ENCODE measurements at places on chromosomes 13 and 19. TPM values are rescaled to one million over a fixed set of nuclear protein-coding genes. Genes with fewer than 3 reads are reported as not detected.

The EPSTI1 gene
- total RNA-seq = 5.0 TPM

The LILRA2 gene
- total RNA-seq = 1.4 TPM

GRCh38 chr13:51032831-51033230, 78.2 kb downstream of the C13orf42 start:
- no peak overlapping the region for H3K27ac ChIP-seq
- no peaks in the 10 kb centered on the region for H3K36me3 ChIP-seq
- no peaks in the 10 kb centered on the region for H3K27me3 ChIP-seq

- H3K27ac ChIP-seq = no peak overlapping the region
- no peak overlapping the region for H3K4me3 ChIP-seq
- no peaks in the 10 kb centered on the region for H3K36me3 ChIP-seq
- no peak for DNase-seq
Measured at GRCh38 chr13:50128428-50128931, 113.2 kb downstream of the KCNRG start.

GRCh38 chr13:43516401-43516833, 270.4 kb downstream of the ENOX1 start:
- H3K27me3 ChIP-seq = no peaks in the 10 kb centered on the region
- no peak overlapping the region for H3K4me3 ChIP-seq
- DNase-seq = peak; percentile 65
- peaks cover 12% of the 10 kb centered on the region for H3K4me1 ChIP-seq

Data from ovary (tissue), 10 donors.